Kidney (tissue), 22 donors: ENCODE measurements at places on chromosomes 11 and 22.
A peak's percentile ranks its signal among the peaks of the same experiment; 100 is the strongest.

DNA sequence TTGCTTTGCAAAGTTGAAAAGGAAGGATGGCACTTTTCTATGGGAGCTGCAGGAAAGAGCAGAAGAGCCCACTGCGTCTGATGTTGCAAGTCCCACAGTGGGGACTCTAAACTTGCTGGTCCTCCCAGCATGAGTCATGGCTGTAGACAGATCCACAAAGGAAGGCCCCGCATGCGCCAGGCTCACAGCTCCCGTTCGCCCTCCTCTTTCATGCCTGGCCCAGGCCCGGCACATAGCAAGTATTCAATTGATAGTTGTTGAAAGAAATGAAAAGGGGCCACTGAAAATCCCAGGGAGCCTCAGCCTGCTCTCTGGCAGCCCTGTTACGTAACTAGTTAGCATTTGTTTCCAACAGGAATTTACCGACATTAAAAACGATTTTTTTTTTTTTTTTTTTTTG is 18.9 kb downstream of the AP1B1 start:
- DNase-seq: no peak
- H3K27me3 ChIP-seq: no peaks in the 10 kb centered on the region
- no peak overlapping the region for H3K27ac ChIP-seq
- H3K4me3 ChIP-seq: no peak overlapping the region

GRCh38 chr11:36407356-36407755 is 102.7 kb downstream of the TRAF6 start:
- H3K27me3 ChIP-seq: no peaks in the 10 kb centered on the region
- H3K4me1 ChIP-seq: no peaks in the 10 kb centered on the region
- no peak for DNase-seq
- no peaks in the 10 kb centered on the region for H3K36me3 ChIP-seq

DNA sequence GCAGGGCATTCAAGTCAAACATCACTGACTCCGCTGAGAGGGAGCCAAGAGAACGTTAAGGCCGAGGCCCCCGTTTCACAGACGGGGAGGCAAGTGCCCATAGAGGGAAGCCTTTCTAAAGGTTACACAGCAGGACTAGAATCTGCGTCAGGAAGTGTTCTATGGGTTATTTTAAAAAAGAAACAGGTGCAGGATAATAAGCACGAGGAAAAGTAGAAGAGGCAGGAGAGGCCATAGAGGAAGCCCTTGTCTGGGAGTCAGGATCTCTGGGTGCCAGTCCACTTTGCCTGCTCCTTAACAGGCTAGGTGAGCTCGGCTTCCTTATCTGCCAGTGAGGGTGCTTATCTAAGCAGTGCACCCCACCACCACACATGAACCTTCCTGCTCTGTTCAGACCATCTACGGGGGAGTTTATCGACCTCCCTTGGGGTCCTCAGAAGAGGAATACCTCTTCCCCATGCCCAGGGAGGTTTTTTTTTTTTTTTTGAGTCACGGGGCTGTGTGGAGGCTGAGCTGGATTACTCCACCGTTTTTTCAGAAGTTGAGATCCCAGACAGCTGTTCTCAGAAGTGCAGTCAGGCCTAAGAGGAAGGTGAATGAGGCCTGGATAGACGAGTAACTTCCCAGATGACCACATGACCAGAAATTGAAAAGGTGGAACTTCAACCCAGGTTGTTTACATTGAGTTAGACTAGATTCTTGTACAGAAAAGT is 1.2 kb upstream of the FCHSD2 start:
- DNase-seq: peak; percentile 89
- H3K36me3 ChIP-seq: no peaks in the 10 kb centered on the region
- no peaks in the 10 kb centered on the region for H3K27me3 ChIP-seq
- H3K4me3 ChIP-seq: peak overlapping the region; percentile 74
- H3K27ac ChIP-seq: peak overlapping the region; percentile 99

- peak overlapping the region; percentile 69 for H3K27ac ChIP-seq
- H3K4me3 ChIP-seq: peak overlapping the region; percentile 26
- peaks cover 2% of the 10 kb centered on the region for H3K27me3 ChIP-seq
- peaks cover 6% of the 10 kb centered on the region for H3K36me3 ChIP-seq
- DNase-seq: no peak
Observed at GRCh38 chr22:50524676-50525103, 708 bp downstream of the SCO2 start.

DNA sequence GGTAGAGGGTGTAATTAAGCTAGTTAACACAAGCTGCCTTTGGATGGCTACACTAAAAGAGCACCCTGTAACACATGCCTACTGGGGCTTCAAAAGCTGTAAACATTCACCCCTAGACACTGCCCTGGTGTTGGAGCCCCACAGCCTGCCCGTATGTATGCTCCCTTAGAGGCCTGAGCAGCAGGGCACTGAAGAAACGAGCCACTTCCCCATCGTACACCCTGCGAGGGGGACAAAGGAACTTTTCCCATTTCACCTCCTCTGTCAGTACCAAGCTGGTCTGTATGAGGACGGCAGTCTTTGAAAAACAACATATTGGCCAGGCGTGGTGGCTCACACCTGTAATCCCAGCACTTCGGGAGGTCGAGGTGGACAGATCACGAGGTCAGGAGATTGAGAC is 77.0 kb downstream of the MAML2 start:
- H3K36me3 ChIP-seq: no peaks in the 10 kb centered on the region
- H3K4me1 ChIP-seq: peaks cover 19% of the 10 kb centered on the region
- no peaks in the 10 kb centered on the region for H3K27me3 ChIP-seq

- H3K4me1 ChIP-seq: no peaks in the 10 kb centered on the region
- no peaks in the 10 kb centered on the region for H3K27me3 ChIP-seq
- no peak overlapping the region for H3K4me3 ChIP-seq
- DNase-seq: no peak
Observed at GRCh38 chr11:10096987-10097386, 197.0 kb downstream of the SBF2 start.

DNA sequence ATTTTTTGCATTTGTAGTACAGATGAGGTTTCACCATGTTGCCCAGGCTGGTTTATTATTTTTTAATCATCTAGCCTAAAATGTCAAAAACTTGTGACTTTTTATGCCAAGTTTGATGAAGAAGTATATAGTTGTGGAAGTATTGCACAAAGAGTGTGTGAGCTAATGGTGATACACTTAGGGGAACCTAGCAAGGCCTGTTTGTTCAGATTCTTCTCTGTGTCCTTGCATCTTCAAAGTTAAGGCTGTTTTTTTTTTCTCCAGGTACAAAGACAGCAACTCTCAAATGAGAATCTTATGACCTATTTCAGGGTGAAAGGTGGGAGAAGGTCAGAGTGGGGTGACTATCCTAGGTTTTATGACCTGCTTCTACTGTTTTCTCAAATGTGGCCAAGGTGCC is 7.3 kb downstream of the SLCO2B1 start:
- DNase-seq: no peak
- peaks cover 19% of the 10 kb centered on the region for H3K4me1 ChIP-seq
- no peaks in the 10 kb centered on the region for H3K36me3 ChIP-seq
- H3K27me3 ChIP-seq: no peaks in the 10 kb centered on the region

DNA sequence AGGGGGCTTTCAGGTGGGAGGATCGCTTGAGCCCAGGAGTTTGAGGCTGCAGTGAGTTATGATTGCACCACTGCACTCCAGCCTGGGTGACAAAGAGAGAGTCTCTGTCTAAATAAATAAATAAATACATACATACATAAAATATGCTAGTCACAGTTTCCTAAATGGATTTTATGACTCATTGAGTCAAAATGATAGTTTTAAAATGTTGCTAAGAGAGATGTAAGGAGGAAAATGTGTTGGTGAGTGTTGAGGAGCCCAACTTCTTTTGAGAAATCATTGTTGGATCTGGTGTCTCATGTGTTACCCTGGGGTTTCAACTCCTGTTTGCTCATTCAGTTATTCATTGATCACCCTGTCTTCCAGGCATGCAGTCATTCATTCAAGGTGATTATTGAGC is 21.0 kb downstream of the PARVB start:
- H3K27ac ChIP-seq: no peak overlapping the region
- H3K4me3 ChIP-seq: no peak overlapping the region
- H3K4me1 ChIP-seq: peaks cover 3% of the 10 kb centered on the region
- no peak for DNase-seq

- no peaks in the 10 kb centered on the region for H3K36me3 ChIP-seq
- no peak overlapping the region for H3K4me3 ChIP-seq
- H3K27ac ChIP-seq: no peak overlapping the region
- H3K4me1 ChIP-seq: no peaks in the 10 kb centered on the region
- no peaks in the 10 kb centered on the region for H3K27me3 ChIP-seq
Observed at GRCh38 chr11:40226654-40227053, 1232.8 kb downstream of the LRRC4C start.

- no peaks in the 10 kb centered on the region for H3K27me3 ChIP-seq
- H3K27ac ChIP-seq: no peak overlapping the region
- peaks cover 2% of the 10 kb centered on the region for H3K4me1 ChIP-seq
Observed at GRCh38 chr22:45285263-45286058, 712 bp downstream of the UPK3A start.

DNA sequence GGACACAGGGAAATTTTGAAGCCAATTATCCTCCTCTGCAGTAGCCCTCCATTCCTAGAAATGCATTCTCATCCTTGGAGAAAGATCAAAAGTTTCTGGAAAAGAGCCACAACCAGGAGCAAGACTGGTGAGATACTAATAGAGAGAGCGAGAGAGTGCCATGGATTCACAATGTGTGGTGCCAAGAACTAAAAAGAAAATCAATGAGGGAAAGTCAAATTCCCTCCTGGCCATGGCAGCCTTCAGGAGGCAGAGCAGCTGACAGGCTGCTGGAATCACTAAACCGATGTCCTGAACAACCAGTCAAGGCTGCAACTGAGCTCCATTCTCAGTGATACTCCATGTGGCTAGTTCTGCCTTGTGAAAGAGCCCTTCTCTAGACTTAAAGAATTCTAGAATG is 561.0 kb downstream of the SOX6 start:
- no peaks in the 10 kb centered on the region for H3K36me3 ChIP-seq
- no peaks in the 10 kb centered on the region for H3K27me3 ChIP-seq
- no peak overlapping the region for H3K4me3 ChIP-seq
- H3K27ac ChIP-seq: no peak overlapping the region
- no peak for DNase-seq
- H3K4me1 ChIP-seq: no peaks in the 10 kb centered on the region

DNA sequence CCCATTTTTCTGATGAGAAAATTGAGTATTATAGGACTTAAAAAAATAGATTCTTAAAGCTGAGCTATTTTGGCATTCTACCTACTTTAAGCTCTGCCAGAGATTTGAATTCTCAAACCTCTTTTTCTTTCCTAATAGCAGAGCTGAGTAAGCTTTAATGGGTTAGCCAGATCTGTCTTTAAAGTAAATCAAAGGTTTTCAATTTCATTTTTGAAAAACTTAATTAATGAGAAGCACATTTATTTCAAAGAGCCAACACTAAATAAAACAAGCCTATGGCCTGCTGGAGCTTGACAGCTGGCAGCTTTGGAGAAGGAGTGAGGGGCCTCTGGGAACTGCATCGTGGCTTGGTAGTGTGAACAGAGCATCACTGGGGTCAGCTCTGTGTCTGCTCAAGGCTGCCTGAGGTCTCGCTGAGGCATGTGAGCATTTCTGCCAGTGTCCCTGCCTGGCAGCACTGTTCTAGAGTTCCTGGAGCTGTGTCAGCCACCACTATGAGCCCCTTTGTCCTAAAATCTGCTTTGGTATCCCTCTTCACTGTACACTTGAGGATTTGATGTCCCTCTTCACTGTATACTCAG is 50.4 kb upstream of the PRSS23 start:
- H3K36me3 ChIP-seq: no peaks in the 10 kb centered on the region
- no peaks in the 10 kb centered on the region for H3K27me3 ChIP-seq
- no peak for DNase-seq
- H3K4me3 ChIP-seq: no peak overlapping the region

DNA sequence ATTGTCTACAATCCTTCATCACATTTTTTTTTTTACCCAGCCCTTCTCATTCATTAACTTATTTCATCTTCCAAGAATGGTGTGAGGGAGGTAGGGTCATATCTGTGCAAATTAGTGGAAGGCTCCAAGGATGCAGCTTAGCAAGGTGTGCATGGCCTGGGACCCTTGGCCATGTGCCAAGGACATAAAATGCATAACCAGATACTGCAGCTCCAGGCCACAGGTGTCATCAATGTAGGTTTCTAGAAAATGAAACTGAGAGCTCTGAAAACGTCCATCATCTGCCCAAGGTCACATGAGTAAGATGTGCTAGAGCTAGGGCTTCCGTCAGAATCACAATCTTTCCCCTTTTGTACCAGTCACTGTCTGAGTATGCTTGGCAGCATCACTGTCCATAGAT is 29.8 kb downstream of the ANKK1 start:
- no peaks in the 10 kb centered on the region for H3K36me3 ChIP-seq
- H3K4me3 ChIP-seq: no peak overlapping the region
- no peak overlapping the region for H3K27ac ChIP-seq
- DNase-seq: no peak
- no peaks in the 10 kb centered on the region for H3K4me1 ChIP-seq

GRCh38 chr11:40030867-40031266 is 1428.6 kb downstream of the LRRC4C start:
- no peak overlapping the region for H3K4me3 ChIP-seq
- H3K4me1 ChIP-seq: no peaks in the 10 kb centered on the region
- no peaks in the 10 kb centered on the region for H3K36me3 ChIP-seq
- no peak overlapping the region for H3K27ac ChIP-seq
- no peak for DNase-seq

- peaks cover 29% of the 10 kb centered on the region for H3K4me1 ChIP-seq
Observed at GRCh38 chr11:64084951-64085710, 49.4 kb downstream of the FLRT1 start.

GRCh38 chr11:86773513-86774252 is 26.7 kb upstream of the PRSS23 start:
- DNase-seq: peak; percentile 65
- no peaks in the 10 kb centered on the region for H3K27me3 ChIP-seq
- H3K27ac ChIP-seq: no peak overlapping the region
- no peaks in the 10 kb centered on the region for H3K4me1 ChIP-seq

GRCh38 chr11:3166268-3167142 is 1.4 kb upstream of the OSBPL5 start:
- peak; percentile 69 for DNase-seq
- no peaks in the 10 kb centered on the region for H3K27me3 ChIP-seq
- no peak overlapping the region for H3K27ac ChIP-seq
- no peaks in the 10 kb centered on the region for H3K36me3 ChIP-seq
- peaks cover 21% of the 10 kb centered on the region for H3K4me1 ChIP-seq

DNA sequence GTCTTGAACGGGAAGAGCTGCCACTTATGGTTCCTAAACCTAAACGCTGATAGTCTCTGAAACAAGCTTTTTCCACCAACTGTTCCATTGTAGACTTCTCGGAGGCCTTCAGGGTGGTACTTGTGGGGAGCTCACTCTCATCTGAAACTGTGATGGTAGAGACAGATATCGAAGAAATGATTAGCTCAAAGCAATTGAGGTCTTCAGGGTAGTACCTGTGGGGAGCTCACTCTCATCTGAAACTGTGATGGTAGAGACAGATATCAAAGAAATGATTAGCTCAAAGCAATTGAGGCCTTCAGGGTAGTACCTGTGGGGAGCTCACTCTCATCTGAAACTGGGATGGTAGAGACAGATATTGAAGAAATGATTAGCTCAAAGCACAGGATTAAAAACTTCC is 175.7 kb downstream of the SWAP70 start:
- H3K4me1 ChIP-seq: no peaks in the 10 kb centered on the region
- H3K36me3 ChIP-seq: peaks cover 6% of the 10 kb centered on the region
- no peak overlapping the region for H3K27ac ChIP-seq
- no peaks in the 10 kb centered on the region for H3K27me3 ChIP-seq
- DNase-seq: no peak

- no peaks in the 10 kb centered on the region for H3K27me3 ChIP-seq
- no peaks in the 10 kb centered on the region for H3K36me3 ChIP-seq
- DNase-seq: peak; percentile 27
- peak overlapping the region; percentile 64 for H3K4me3 ChIP-seq
- peaks cover 7% of the 10 kb centered on the region for H3K4me1 ChIP-seq
- peak overlapping the region; percentile 76 for H3K27ac ChIP-seq
Observed at GRCh38 chr22:28442711-28443525, 236.7 kb downstream of the TTC28 start.

GRCh38 chr11:109729761-109730160 is 307.8 kb downstream of the C11orf87 start:
- H3K27me3 ChIP-seq: no peaks in the 10 kb centered on the region
- no peak for DNase-seq
- no peak overlapping the region for H3K27ac ChIP-seq
- H3K36me3 ChIP-seq: no peaks in the 10 kb centered on the region
- no peak overlapping the region for H3K4me3 ChIP-seq
- no peaks in the 10 kb centered on the region for H3K4me1 ChIP-seq
